ENCODE measurements at places on chromosomes 16 and 17.

DNA sequence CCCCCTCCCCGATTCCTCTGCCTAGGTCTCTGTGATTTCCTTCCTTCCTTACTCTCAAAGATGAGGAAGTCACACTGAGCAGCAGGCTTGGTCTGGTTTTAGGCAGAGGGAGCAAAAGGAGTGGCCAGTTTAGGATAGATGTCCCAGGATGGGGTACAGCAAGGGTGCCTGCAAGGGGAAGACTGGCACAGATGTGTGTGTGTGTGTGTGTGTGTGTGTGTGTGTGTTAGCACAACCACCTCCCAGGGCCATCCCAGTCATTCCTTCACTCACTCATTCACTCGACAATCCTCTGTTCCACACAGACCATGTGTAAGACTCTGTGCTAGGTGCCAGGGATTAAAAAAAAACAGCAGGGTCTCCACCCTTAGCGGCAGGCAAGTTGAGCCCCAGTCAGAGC is 35.9 kb downstream of the TMEM132E start:
- DNase-seq, result no peak

GRCh38 chr16:49578435-49579024 is 204.9 kb downstream of the C16orf78 start:
- DNase-seq, result no peak

DNA sequence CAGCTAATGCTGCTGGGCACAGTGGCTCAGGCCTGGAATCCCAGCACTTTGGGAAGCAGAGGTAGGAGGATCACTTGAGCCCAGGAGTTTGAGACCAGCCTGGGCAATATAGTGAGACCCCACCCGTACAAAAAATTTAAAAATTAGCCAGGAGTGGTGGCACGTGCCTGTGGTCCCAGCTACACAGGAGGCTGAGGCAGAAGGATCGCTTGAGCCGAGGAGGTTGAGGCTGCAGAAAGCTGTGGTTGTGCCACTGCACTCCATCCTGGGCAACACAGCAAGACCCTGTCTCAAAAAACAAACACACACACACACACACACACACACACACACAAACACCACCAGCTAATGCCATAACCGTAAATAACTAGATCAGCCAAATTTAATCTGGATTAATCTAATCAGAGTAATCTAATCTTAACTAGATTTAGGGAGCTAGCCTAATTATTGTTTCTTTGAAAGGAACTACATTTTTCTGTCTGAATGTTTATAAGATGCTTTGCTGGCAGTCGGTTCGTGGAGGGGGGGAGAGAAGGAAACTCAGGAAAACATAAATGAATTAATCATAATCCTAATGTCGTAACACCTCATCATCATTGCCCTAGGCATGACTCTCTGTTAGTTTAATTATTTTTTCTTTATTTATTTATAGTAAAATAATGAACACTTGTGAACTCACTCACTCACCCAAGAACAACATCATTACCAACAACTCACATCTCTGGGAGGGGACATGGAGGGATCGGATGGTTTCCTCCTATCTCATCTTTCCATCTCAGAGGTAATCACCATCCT is 12.5 kb upstream of the RBBP6 start:
- no peak for DNase-seq

GRCh38 chr17:65559804-65560627 is 1.4 kb downstream of the AXIN2 start:
- DNase-seq, result no peak

DNA sequence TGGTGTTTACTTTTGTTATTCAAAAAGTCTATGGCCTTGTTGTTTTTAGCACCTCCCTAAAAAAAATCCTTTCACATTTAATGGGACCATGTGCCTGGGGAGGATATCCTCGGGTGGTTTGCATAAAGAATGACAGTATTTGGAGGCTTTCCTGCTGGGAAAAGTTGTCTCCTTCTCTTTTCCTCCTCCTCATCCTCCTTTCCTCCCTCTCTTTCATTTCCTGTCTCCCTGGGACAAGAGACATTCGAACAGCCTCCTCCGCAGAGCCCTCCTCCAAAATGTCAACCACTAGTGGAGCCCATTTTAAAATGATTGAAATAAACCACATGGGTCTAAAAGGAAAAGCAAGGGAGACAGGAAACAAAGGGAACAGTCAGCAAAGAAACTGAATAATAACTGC is 67.4 kb downstream of the MYH13 start:
- no peak for DNase-seq

- DNase-seq, result no peak
Measured at GRCh38 chr16:29694384-29695195, 15.6 kb downstream of the QPRT start.

GRCh38 chr17:81230043-81230820 is 7.5 kb upstream of the CEP131 start:
- DNase-seq, result no peak

DNA sequence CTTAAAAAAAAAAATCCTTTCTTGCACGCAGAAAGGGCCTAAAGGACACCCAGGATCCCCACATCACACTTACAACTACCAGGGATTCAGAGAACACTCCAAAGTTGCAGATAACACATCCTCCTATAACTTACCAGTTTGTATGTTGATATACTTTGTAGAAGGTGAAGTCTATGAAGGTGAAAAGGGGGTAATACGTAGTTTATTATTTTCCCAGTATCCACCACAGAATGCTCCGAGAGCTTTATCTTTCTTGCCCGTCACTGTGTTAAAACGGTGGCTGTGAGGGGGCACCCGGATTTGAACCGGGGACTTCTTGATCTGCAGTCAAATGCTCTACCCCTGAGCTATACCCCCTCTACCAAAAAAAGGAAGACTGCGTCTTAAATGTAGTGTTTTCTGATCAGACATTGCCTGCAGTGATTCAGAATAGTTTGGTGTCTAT is 7.9 kb upstream of the RPL23 start:
- no peak for DNase-seq

GRCh38 chr17:5115673-5116651 is at the start of gene USP6:
Gene USP6, plus strand, starts transcription at chr17:5116032. Its CDS starts 14,336 bp downstream, at chr17:5130368.
- no peak for DNase-seq

DNA sequence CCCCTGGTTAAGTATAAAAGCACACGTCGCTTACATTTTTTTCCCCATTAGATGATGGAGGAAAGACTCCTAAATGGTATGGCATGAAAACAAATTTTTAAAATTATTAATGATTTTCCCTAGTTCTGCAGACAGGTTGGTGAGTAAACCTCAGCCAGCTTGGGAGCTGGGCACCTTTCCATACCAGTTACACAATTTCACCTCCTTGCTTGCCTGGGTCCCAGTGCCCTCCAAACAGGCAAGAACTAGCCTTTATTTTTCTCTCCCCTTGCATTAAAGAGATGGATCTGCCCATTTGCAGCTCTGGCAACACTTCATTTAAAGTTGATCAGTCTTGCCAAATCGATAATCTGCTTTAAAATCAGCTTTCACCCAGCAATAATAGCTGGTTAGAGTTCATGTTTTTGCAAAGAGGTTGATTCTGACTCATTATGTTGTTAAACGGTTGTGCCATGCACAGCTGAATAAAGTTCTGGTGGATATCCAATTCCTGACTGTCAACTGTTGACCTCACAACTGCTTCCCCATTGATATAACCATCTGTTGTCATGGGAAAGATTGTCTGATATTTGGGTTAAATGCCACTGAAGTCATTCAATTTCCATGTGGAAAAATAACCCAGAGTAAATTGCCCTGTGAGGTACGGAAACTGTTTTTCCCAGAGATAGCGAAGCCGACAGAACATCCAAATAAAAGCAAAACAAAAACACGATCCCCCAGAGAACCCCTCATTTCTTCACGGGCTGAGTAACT is 1.3 kb downstream of the C17orf58 start:
- DNase-seq, result no peak

DNA sequence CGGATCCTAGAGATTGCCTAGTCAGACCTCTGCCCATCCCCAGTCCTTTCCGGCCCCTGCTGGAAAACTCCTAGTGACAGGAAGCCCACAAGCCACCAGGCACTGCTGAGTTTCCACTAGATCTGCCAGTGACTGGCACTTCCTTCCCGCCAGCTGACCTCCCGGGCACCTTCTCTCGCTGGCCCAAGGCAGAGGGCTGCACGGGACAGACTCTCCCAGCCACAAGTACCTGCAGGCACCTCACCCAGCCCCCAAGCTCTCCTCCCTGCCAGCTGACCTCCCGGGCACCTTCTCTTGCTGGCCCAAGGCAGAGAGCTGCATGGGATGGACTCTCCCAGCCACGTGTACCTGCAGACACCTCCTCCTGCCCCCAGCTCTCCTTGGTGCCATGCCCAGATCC is 66.3 kb upstream of the DOC2B start:
- no peak for DNase-seq

DNA sequence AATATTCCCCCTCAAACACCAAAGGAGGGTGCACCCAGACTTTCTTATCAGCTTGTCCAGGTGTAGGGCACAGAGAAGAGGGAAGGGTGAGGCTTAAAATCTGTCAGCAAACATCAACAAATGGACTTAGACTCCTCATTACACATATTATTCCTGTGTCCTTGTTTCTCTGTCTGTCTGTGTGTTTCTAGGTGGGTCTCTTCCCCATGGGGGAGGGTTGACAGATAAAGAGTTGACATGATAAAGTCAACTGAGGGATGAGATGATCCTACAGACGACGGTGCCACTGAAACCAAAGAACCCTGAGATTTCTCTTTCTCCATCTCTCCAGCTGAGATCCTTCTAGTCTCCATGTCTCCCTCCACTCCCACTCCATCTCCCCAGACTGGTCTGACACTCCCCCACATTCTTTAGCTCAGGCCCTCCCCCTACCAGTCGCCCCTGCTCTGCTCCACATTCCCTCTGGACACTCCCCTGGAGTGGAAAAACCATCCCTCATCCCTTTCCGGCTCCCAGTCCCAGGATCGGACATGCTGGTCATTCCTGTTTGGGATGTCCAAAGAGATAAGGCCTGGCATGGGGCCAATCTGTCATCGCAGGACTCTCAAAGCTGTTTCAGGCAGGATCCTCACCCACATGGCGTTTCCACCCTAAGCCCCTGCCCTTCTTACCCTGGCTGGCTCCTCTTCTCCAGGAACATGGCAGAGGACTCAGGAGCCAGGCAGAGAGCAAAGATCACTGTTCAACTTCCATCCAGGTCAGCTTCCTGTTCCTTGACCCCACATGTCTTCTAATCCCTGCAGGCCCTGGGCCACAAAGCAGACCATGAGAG is 2.9 kb upstream of the ITGA3 start:
- DNase-seq, result no peak

DNA sequence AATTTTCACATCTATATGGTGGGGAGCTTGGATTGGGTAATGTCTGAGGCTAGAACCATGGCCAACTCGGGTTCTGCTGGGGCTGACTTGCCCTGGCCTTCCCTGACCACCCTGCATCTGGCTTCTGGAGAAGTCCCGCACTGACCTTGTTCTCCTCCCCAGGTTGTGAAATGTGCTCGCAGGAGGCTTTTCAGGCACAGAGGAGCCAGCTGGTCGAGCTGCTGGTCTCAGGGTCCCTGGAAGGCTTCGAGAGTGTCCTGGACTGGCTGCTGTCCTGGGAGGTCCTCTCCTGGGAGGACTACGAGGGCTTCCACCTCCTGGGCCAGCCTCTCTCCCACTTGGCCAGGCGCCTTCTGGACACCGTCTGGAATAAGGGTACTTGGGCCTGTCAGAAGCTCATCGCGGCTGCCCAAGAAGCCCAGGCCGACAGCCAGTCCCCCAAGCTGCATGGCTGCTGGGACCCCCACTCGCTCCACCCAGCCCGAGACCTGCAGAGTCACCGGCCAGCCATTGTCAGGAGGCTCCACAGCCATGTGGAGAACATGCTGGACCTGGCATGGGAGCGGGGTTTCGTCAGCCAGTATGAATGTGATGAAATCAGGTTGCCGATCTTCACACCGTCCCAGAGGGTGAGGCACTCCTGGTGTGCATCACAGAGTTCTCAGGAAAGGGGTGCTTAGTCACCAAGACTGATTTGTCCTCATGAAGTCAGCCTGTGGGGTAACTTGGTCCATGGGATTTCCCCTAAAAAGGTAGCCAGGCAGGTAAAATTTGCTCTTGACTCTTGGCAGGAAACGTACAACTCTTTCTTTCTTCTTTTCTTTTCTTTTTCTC is 6.1 kb downstream of the NOD2 start:
- DNase-seq, result no peak

DNA sequence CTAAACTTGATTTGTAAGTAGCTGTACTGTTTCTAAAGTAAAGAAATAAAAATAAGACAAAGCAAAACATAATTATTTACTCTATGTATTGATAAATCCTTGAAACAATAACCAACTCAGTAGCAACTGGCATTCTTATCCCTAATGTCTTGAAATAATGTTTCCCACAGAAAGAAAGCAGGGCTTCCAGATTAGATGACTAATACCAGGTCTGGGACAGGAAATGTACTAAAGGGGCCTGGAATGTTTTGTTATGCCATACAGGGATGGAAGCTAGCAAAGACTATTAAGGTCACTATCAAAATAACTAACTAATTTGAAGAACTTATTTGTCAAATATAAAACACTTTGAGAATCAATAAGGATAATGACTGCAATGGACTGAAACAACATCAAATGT is 82.1 kb downstream of the CFDP1 start:
- no peak for DNase-seq

DNA sequence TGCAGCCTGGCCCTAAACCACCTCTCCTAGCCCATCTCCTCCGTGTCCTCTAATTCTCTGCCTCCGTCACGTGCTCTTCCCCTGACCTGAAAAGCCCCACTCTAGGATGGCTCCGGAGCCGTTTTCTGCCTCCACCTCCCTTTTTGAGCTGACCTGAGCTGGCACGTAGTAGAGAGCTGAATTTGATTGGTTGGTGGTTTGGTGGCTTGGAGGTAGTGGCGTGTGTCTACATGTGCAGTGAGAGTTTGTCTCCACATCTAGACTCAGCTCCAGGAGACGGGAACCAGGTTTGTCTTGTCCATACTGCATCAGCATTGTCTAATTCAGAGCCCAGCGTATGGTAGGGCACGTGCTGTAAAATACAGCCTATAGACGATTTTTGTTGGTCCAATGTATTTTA is 3.0 kb downstream of the SBK1 start:
- DNase-seq, result no peak

GRCh38 chr17:20613248-20613647 is 33.7 kb downstream of the CDRT15L2 start:
- DNase-seq, result no peak

DNA sequence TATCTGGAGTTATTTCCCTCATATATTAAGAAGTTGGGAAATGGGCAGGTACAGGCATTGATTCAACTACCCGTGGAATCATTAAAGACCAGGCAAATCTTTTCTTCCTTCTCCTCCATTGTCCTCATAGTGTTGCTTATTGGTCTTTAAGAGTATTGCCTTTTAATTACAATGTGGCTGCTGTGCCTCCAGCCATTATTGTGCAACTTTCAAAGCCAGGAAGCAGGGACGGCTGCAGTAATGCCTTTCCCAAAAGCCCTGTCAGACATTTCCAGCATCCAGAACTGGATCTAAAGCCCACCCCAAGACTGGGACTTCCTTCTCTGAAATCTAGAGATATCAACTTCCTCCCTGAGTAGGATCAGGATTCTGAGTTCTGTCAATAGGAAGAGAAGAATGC is 42.3 kb upstream of the MED9 start:
- DNase-seq, result no peak

- no peak for DNase-seq
Measured at GRCh38 chr16:1960665-1961630, 1.6 kb downstream of the NDUFB10 start.

- DNase-seq, result no peak
Measured at GRCh38 chr16:78689028-78689427, 589.6 kb downstream of the WWOX start.

GRCh38 chr17:17935321-17936271 is 36.6 kb downstream of the TOM1L2 start:
- no peak for DNase-seq

GRCh38 chr17:40344421-40345160 is 19.9 kb downstream of the GJD3 start:
- DNase-seq, result no peak

Data from GM18507 (cell line).